Stimulated activated CD8-positive, alpha-beta memory T cell treated with anti-CD3 and anti-CD28 coated beads, Interleukin-12 subunit alpha, Interleukin-12 subunit beta, amount 100 ng/mL, for 4 hours (primary cell): ENCODE measurements at places on chromosomes 12 and 14.

- DNase-seq = no peak
Measured at GRCh38 chr12:14275886-14276285, 89.6 kb upstream of the ATF7IP start.

- no peak for DNase-seq
Measured at GRCh38 chr12:121801595-121802484, 2.0 kb upstream of the SETD1B start.

DNA sequence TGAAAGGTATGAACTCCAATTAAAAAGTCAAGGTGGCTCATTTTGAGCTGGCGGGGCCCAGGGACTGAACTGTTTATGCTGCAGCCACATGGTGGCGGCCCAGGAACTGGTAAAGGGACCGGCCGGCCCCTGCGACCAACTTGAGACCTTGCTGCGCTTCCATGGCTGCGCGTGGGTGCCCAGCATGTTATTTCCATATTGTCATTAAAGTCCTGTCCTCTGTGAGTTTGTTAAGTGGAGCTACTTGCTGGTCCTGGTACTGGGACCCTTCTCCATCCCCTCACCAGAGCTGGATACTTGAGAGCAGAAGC, 62.3 kb downstream of the BEGAIN start:
- no peak for DNase-seq

DNA sequence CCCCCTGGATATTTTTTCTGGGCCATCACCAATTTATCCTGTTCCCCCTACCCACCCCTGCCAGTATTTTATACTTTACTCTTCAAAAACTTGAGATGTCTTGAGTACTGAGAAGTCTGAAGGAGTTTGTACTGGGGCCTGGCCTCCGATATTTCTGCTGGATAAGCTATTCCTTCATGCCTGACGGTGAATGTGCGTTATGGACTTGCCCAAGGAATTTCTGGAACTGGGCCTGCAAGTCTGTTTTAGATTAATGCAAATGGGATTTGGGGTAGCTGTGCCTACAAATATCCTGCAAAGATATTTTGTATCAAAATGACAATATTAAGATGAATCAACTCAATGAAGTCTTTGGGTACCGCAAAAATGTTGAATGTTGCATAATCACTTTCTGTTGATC, at the start of gene PTCSC3:
Gene PTCSC3, minus strand, starts transcription at position 199 of the 400 bp plus-strand sequence.
- no peak for DNase-seq

DNA sequence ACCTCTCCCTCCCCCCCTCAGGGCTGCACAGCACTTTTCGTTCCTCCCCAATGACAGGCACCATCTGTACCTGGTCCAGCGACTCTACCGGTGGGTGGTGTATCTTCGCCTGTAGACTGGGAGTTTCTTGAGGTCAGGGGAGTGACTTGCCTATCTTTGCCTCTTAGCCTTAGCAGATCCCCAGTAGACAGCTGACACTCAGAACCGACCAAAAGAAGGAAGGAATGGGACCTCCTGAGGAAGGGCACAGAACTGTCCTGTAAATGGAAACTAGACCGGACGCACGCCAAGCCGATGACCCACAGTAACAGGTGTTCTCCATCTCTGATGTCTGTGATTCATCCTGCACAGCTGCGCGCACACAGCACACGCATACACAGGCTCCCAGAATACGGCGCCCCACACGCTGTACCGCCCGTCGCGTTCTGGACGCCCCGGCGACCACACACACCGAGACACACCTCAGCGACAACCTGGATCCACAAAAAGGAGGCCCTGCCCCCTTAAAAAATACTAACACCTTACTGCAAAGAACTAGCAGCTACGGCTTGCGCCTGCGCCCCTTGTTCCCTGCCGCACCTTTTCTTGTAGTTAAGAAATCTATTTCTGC, 673 bp upstream of the TTC9 start:
- DNase-seq = no peak

DNA sequence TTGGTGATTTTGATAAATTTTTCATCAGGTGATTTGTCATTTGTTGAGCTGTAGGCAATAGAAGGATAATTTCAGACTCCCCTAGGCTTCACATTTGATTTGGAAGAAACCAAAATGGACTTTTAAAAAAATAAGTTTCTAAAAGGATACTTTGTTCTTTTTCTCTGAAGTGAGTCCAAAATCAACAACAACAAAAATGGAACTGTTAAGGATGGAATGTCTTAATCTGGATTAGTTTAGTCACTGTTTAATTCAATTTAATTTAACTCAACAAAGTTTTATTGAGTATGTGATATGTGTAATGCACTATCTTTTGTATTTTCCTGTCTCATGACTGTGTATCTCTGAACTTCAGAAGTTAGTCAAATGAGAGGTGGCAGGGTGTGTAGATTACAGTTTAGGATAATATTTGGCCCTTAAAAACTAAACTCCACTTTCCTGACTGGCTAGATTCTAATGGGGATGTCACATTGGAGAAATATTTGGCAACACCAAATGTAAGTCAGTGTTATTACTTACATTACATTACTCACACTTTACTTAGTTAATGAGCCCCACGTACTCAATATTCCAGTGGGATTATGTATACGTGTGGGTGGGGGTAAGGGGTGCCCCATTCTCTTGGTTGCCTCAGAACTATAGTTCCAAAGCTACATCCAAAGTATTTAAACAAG, 209.7 kb downstream of the BCAT1 start:
- no peak for DNase-seq

- no peak for DNase-seq
Measured at GRCh38 chr12:65941388-65941787, 117.1 kb downstream of the HMGA2 start.

DNA sequence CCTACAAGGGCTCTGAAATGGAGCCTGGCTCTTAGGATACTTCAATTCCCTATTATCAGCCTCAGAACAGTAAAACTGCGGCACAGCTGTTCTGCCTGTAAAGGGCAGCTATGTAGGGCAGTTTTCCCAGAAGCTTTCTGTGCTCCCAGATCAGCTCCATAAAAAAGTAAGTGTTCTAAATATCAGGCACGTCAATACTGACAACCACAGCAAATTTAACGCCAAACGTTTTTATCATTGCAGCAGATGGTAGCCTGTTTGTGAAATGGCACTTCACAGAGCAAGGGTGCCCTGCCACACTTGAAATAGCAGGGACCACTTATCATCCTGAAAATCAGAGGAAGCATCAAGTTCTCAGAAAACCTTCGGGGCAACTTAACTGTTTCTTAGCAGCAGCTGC, 54.8 kb upstream of the PTHLH start:
- no peak for DNase-seq

DNA sequence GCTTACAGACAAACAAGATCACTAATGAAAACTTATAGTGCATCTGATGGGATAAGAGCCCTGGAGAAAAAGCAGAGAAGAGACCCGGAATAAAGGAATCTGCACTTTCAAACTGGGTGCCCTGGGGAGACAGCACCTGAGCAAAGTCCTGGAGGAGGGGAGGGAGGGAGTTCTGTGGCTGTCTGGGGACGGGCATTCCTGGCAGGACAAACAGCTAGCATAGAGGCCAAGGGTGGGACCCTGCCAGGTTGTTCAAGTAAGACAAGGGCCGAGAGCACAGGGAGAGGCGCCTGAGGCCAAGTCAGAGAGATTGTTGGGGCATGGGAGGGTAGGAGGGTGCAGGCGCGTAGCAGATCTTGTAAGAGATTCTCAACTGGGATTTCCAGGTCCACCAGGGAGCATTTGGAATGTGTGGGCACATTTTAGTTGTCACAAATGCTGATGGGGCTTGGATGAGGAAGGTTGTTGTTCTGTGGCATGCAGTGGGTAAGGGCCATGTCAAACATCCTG, 14.2 kb downstream of the IQSEC3 start:
- DNase-seq = no peak

- no peak for DNase-seq
Measured at GRCh38 chr14:71444030-71444822, 488.0 kb upstream of the RGS6 start.

GRCh38 chr12:110739894-110740293, 2.8 kb downstream of the PPP1CC start:
- DNase-seq = no peak

DNA sequence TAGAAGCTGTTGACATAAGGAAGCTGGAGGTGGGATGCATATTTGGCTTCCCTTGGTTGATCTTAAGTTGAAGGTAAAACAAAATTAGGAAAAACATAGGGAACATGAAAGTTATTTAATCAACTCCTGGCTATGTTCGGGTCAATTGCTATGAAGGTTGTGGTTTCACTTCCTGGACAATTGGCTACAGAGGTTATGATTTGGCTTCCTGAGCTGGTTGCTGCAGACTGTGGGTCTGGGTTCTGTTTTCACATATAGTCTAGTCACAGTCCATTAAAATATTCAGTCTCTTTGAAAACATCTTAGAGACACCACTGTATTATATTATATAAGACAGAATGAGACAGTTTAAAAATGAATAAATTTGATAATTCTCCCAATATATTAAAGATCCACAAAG, 895.2 kb upstream of the USP15 start:
- DNase-seq = no peak
